Activated naive CD4-positive, alpha-beta T cell treated with anti-CD3 and anti-CD28 coated beads for 36 hours (primary cell): ENCODE measurements at places on chromosomes 1 and 21.

DNA sequence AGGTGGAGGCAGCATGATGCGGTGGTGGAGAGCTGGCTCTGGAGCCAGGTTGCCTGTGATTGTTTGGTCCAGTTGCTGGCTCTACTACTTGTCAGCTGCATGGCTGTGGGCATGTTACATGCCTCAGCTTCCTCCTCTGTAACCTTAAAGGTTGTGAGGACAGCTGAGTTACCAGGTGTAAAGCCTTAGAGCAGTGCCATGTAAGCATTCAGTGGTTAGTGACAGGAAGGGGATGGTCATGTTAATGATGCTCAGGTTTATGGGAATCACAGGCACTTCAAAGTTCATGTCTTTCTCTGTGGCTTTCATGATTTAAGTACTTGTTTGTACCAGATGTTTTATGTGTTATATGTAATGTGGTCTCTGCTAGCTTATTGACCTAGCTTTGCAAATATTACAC, 32.6 kb downstream of the PTGFRN start:
- no peak for DNase-seq

DNA sequence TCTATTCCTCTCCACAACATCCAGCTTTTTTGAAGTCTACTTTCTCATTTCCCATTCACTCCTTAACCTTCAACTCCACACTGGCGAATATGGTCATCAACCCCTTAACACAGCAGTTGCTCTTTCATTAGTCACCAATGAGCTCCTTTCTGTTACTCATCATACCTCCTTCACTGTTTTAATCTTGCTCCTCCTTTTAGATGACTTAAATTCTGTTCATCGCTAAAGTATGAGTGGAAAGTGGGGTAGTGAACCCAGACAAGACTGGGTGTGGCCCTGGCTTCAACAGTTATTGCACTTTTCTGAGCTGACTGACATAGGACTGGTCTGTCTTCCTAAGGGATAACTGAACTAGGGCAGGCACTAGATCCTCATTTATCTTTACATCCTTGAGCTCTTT, 51.3 kb downstream of the AKT3 start:
- peak; percentile 8 for DNase-seq

GRCh38 chr1:112386731-112387346, 9.2 kb upstream of the CTTNBP2NL start:
- DNase-seq = no peak

- DNase-seq = no peak
Observed at GRCh38 chr1:176994931-176995596, 169.4 kb downstream of the ASTN1 start.

GRCh38 chr1:68293609-68294366, 61.5 kb upstream of the WLS start:
- DNase-seq = no peak
